GM13976 (cell line): ENCODE measurements at places on chromosomes 4 and X.

DNA sequence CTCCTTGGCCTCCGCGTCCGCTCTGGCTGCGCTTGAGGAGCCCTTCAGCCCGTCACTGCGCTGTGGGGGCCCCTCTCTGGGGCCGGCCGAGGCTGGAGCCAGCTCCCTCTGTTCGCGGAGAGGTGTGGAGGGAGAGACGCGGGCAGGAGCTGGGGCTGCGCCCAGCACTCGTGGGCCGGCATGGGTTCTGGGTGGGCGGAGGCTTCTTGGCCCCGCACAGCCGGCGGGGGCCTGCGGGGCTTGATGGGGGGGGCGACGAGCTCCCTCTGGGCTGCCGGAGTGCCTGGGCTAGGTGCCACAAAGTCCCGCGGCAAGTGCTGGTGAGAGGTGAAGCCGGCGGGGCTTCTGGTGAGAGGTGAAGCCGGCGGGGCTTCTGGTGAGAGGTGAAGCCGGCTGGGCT is 61.9 kb downstream of the ANKRD50 start:
- DNase-seq, result no peak

DNA sequence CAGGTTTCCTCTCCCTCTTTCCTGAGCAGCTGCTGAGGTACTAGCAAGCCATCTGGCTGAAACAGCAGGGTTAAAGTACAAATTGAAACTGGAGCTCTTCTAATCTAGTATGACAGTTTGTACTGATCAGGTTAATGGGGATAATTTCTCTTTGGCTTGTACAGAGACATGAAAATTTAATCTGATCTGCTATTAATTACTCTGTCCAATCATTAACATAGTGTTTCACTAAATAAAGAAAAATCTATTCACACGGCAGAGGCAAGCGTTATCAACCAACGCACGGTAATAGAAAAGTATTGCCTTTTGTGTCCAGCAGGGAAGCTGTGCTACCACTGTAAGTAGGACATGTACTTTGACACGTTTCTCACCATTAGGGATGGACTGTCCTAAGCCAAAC is 71.1 kb downstream of the IGSF1 start:
- no peak for DNase-seq

DNA sequence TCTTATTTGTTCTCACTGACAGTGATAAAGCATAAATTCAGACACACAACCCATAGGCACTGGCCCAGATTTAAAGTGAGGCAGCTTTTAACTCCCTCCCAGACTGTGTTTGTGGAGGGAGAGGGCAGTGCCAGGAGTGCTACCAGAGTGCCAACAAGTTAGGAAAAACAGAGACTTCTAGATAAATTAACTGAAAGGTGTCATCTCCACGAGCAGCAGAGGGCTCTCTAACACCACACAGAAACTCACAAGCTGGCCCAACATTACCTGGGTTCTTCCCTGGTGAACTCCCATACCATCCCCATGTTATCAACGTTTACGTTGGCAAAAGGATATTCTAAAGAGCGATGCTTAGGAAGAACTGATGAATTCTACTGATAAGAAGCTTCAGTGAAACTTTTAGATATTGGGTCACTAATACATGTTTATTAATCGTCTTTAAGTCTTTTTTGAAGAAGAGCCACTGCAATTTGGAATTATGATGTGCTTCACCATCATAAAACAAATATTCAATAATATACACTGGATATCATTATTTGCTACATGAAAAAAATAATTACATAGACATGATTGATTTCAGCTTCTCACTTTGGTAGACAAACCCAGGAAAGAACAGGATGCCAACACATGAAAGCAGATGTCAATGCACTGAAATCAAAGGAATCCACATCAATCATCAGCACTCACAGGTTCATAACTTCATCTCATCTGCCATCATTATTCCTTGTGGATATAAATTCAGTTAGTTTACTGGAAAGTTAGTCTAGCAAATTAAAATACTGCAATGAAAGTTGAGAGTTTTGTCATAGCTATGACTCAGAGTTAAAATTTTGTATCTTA is 121.2 kb upstream of the NAP1L5 start:
- DNase-seq, result peak; percentile 8

- no peak for DNase-seq
Measured at GRCh38 chr4:113436360-113436759, 325.2 kb downstream of the CAMK2D start.

DNA sequence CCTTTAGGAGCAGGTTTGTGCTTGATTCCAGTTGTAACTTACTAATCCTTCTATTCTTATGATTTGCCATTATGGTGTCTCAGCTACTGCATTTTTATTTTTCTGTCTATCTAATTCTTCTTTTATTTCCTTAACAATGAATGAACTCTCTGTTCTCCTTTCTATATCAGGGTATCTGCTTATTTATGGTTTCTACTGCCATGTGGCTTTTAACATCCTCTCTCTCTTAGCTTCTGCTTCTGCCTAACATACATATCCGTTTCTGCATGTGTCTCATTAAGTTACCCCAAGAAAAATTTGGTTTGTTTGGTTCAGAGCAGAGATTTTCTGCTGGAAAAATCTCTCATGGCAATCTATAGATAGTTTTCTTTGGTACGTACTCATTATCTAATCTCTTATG is 614.4 kb downstream of the RPA4 start:
- no peak for DNase-seq

DNA sequence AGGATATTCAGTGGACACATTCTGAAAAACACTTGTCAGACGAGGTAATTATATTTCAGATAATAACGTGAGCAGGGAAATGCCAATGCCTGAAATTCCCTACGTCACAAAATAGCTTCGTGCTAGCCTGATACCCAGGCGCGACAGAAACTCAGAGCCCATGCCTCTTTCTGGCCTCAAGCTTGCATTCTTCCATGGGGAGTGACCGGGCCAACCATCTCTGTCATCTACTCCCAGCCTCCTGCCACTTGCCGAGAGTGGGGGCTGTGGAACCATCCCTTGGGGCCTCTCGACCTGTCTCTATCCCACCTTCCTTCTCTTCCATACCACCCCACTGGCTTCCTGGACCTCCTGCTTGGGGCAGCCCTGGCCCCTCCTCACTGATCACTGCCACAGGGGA is 34.5 kb upstream of the CDKN2AIP start:
- no peak for DNase-seq

DNA sequence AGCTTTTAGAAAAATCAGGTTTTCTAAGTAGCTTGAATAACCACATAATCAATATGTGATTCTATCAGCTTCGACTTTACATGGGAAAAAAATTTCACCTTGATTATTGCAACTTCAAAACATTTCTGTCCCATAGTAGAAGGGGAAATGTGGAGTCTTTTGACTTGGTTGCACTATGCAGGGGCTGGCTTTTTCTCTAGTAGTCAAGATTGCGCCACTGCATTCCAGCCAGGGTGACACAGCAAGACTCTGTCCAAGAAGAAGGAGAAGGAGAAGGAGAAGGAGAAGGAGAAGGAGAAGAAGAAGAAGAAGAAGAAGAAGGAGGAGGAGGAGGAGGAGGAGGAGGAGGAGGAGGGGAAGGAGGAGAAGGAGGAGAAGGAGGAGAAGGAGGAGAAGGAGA is 84.9 kb downstream of the MAML3 start:
- no peak for DNase-seq

DNA sequence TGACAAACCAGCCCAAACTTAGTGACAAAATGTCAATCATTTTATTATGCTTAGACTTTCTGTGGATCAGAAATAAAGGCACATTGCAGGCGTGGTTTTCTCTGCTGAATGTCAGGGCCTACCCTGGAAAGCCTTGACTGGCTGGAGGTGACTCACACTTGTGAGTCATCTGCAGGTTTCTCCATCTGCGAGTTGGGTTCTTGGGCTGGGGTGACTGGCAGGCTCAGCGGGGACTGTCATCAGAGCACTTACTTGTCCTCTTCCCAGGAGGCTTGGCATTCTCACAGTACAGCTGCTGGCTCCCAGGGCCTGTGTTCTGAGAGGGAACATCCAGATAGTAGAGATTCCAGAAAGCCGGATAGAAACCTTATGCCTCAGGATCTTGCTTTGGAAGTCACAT is 153.8 kb upstream of the AGA start:
- no peak for DNase-seq

DNA sequence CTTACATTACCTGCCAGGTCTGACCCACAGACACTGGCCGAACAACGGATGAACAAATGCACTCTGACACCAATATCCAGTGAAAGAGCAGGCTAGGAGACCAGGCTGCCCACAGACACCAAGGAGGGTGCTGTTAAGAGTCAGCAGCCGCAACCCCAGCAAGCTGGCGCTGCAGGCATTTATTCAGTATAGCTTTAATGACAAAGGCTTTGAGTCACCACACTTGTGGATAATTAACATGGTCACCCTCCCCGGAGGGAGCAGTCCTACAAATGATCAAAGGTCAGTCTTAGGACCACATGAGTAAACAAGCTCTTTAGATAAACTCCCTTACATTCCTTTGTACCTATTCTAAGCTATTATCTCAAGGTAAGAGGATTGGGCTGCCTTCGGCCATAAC is 368.5 kb upstream of the GRID2 start:
- DNase-seq, result no peak

- DNase-seq, result no peak
Measured at GRCh38 chr4:127521463-127521862, 111.3 kb upstream of the INTU start.

DNA sequence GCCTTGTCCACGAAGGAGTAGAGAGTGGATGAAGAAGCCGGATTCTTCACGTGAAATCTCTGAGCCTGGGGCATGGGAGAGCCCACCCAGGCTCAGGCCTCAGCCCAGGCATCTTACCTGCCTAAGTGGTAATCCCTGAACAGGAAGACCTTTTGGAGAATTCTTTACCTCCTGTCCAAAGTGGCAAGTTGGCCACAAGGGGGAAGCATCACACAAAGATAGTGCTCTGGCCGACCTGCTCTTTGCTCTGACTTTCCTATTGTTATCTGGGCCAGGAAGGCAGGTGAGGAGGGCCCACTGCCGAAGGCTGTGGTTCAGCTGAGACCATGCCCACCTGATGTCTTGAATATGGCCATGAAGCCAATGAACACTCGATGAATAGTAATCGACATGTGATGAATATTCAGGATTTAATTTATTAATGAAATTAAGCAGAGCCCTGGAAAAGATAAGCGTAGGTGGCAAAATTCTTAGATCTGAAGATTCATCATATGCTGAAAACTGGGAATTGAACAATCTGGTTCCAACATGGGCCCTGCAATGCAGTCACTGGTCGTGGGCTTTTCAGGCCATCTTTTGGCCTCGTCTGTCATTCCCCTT is 93.8 kb downstream of the PDGFRA start:
- peak; percentile 79 for DNase-seq

- DNase-seq, result no peak
Measured at GRCh38 chrX:101918751-101919150, 13.1 kb downstream of the ZMAT1 start.

DNA sequence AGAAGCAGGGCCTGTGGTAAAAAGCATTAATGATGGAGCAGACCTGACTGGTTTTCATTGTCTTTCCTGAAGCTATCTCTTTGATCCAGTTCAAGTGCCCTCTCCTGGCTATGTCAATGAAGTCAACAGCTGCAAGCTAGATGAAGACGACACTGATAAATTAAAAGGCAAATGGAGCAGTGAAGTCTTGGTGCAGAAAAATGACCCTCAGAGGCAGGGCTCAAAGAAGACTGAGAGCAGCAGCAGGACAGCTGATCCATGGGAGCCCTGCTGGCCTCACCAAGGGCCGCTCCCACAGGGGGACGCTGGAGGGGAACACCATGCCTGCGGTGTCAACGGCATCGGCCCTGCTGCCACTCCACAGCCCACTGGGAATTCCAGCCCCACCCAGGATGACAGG is 96.2 kb downstream of the RELL1 start:
- DNase-seq, result no peak

DNA sequence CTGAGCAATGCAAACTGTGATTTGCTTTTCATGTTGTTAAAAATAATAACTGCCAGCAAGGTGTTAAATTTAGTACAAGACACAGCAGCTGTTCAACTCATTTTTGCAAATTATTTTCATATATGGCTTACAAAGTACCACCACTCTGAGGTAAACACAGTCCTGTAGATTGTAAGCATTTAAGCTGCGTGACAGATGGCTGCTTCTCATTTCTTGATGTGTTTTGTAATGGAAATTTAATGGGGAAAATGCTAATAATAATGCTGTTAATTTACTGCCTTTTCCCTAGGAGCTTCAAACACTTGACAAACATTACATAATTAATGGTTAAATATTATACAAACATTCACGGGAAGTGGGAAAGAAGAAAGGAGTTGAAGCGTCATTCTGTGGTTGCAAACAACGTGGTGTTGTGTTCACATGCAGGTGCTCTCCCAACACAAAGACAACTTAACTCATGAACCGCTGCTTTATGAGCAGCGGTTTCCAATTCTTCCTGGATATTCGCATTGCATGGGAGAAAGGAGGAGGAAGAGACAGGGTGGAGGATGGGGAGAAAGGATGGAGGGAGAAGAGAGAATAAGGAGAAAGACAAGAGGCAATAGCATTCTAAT is 236.8 kb upstream of the VCX start:
- no peak for DNase-seq

GRCh38 chr4:7367864-7368277 is 66.9 kb downstream of the PSAPL1 start:
- DNase-seq, result no peak
